ENCODE measurements at places on chromosomes 7 and 10. TPM values are rescaled to one million over a fixed set of nuclear protein-coding genes. Genes with fewer than 3 reads are reported as not detected.

- DNase-seq: no peak
These were observed 147.1 kb upstream of the GHITM start for GRCh38 chr10:83991986-83992753.

GRCh38 chr7:155362380-155363145 lies 64.9 kb downstream of the INSIG1 start:
- DNase-seq: no peak

- DNase-seq: no peak
These were observed 60.0 kb downstream of the WAC start for GRCh38 chr10:28592953-28593352.

AKR1D1 gene
- total RNA-seq: not detected
